ENCODE measurements at places on chromosomes 4 and X.

DNA sequence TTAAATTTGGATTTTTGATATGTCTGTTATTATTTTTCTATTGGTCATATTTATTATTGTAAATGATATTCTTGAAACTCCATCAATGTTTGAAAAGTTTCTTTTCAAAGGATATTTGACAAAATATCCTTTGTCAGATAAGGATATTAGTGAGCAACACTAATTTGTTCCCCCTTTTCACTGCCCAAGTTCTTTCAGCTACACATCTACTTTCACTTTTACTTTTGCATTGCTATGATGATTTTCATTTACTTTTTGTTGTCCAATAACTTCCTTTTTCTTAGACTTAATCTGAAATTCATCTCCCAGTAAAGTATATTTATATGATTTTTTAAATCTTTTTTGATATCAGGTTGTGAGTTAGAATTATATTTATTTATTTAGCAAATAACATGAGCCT, 542.3 kb upstream of the ADGRL3 start:
- DNase-seq, result no peak

DNA sequence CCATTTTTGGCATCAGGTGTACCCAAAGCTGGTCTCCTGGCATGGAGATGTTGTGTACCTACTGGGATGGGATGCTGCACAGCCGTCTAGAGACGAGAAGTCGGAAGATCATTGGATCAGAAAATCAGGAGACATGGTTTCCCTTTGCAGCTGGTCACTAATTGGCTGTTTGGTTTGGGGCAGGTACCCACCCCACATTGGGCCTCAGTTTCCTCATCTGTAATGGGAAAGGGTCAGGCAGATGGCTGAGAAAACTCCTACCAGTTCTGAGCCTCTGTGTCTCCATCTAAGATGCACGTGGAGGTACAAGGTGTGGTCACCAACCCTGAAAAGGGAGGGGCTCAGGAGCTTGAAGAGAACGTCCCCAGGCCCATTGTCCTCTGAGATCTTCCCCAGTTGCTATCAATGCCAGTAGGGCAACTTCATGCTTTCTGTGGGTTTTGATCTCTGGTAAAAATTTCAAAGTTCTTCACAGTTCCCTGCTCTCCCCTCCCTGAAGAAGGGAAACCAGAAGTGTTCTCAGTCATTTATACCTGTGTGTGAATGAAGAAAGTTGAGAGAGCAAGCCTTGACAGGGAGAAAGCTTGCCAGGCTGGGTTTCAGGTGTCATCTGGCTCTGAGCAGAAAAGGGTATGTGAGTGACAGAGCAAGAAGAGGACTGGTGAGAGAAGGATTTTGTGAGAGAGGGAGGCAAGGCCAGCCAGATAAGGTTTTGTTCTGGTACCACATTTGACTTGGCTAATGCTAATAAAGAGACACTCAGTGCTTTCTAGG, 15.1 kb downstream of the TSC22D3 start:
- DNase-seq, result no peak

DNA sequence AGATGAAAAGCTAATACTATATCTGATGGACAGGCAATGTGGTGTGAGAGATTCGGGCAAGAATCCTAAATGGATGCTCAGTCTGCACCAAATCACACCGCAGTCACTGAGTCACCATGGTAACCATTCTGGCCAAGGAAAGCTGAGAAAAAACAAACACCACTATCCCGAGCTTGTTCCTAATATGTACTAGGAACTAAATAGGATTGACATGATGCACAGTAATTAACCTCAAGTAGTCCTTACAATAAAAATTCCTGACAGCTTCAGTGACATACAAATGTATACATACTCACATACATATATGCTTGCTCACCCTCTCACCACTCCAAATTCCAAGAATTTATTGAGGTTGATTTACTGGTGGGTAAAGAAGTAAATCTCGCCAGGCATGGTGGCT, 1.1 kb upstream of the RAB40A start:
- DNase-seq, result peak; percentile 89

GRCh38 chr4:8916351-8916885, 44.8 kb upstream of the HMX1 start:
- DNase-seq, result no peak

DNA sequence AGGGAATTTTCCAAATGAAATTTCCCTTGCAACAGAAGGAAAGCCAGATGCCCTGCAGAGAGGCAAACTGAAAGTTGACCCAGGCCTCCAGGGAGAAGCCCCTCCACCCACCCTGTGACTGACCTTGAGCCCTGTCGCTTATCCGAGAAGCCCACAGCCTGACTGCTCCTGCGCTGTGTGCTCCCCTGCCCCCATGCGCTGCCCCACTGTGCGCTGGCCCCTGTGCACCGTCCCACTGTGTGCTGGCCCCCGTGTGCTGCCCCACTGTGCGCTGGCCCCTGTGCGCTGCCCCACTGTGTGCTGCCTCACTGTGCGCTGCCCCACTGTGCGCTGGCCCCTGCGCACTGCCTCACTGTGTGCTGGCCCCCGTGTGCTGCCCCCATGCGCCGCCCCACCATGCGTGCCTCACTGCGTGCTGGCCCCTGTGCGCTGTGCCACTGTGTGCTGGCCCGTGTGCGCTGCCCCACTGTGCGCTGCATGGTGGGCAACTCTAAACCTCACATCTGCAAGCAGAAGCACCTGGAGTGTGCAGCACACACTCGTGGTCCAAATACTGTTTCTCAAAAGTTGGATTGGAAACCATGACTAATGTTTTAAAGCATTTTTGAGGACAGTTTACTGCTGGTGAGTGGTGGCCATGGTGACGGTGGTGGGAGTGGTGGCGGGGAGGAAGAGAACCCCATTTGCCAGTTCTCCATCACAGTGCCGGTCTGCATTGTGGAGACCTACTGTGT, 8.3 kb upstream of the GRPEL1 start:
- peak; percentile 21 for DNase-seq

DNA sequence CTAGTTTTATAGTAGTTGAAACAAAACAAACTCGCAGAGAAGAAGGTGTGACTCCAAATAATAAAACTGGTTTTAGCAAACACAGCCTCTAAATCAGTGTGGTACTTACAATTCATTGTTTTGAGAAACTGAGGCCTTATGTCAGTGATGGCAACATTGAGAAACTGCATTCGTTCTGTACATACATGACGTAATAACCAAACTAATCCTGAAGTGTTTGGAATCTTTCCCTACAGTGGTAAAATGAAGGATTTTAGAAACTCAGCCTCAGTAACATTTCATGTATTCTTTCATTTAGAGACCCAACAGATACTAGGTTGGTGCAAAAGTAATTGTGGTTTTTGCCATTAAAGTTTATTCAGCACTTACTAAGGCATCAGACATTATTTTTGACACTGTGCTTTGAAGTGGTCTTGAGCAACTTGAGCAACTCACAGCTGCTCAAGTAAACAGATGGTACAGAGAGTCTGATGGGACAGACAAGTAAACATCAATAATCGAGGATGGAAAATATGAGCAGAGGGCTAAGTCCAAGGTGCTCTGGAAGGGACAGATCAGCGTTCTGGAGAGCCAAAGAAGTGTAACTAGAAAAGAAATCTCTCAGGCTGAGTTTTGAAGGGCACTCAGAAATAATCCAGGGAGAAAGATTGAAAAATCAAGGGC, 390.8 kb upstream of the BOD1L1 start:
- DNase-seq, result no peak

- peak; percentile 1 for DNase-seq
Observed at GRCh38 chr4:130329036-130329435, 1233.1 kb downstream of the C4orf33 start.

DNA sequence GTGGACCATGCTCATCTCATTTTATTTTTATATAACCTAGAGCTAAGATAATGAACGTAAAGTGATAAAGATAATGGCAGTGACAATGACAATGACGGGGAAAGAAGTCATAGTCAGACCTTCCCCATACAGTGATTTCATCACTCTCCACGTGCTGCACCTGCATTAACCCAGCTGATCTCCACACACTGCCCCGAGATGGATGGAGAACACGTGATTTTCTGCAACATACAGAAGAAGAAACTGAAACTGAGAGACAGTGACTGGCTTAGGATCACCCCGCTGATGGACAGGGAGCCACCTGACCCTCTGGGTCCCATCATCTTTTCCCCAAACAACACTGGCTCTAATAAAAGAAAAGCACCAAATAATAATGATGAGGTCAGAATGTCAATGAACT, 22.0 kb downstream of the EVC2 start:
- no peak for DNase-seq

GRCh38 chrX:130625386-130625785, 223.6 kb downstream of the RBMX2 start:
- no peak for DNase-seq

- peak; percentile 8 for DNase-seq
Observed at GRCh38 chrX:11329021-11329420, 35.8 kb downstream of the AMELX start.

DNA sequence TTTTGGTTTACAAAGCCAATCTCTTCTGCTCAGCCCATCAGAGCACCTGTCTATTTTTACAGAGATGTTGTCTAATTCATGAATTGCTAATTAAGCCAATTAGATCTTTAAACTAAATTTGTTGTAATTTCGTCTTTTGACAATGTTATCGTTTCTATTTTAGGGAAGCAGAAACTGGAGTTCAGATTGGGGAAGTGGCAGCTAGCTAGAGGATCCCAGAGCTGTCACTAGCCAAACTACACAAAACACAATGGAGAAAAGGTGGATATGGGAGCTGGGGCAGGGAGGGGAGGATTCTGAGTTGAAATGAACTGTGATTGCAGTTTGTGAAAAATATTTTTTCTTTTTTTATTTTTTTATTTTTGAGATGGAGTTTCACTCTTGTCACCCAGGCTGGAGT, 35.8 kb downstream of the CASP3 start:
- no peak for DNase-seq

DNA sequence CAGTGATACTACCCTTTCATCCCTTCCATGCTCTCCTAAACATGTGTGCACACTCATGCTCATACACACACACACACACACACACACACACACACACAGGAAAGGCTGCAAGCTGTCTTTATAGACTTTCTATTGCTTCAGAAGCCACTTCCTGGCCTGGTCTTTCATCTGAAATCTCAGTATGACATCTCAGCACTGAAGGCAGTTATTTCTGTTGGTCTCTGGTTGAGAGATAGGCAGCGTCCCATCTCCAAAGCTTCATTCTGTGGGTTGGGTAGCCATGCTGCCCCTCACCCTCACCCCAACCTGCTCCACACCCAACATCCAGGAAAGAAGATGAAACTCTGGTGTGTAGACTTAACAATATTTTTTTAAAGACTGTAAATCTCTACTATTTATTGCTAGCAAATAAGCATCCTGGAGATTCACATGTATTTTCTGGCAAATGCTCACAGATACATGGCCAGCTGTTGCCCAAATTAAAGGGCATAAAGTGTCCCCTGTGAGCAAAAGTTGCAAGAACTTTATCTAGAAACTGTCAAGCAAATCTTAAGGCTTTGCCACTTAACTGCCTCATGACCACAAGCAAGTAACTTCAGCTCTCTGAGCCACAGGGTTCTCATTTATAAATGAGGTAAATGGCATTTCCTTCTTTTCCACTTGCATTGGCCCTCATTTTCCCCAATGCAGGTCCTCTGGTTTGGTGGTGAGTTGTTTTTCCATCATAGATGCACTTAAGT, 189.8 kb upstream of the AFF2 start:
- DNase-seq, result no peak

- no peak for DNase-seq
Observed at GRCh38 chr4:79575709-79576428, 167.8 kb upstream of the GK2 start.

DNA sequence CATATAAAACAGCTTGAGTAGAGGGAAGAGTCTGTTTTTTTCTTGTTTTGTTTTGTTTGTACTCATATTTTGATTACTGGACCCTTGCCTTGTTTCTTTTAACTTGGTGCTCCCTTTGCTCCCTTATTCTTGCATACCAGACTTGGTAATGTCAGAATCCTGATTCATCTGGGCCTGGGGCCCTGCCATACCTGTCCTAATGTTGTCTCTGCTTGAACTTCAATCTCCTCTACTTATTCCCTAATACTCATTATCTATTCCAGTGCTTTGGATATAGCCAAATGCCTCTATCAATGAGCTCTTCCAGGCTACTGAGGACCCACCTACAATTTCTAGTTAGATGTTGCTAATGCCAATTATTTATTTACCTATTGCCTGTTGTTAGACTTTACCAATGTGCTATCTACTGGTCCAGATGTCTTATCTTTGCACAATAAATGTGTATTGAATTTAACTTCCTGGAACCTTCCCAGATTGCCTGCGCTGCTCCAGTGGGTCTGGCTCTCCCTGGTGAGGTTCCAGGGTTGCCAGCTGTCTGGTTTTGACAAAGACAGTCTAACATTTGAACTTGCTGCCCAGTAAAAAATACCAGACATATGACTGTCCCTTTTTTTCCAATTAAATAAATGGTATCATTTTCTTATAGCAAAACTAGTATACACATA, 64.4 kb upstream of the ACSL4 start:
- no peak for DNase-seq

- DNase-seq, result peak; percentile 79
Observed at GRCh38 chrX:16743604-16744325, 24.4 kb downstream of the SYAP1 start.

DNA sequence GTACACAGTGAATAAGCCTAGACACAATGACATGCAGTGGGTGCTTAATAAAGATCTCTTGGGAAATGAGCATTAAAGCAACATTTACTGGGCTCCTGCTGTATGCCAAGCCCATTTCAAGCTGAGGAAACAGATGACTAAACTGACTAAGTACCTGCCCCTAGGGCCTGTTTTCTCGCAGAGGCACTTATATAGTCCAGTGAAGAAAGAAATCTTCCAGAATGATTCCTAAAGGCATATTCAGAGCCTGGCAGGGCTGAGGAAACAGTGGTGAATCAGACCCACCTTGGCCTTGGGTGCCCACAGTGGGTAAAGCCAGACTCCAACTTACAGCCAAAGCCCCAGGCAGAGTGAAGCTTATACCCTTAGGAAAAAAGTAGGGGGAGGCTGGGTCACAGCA, 22.0 kb upstream of the S100P start:
- DNase-seq, result no peak

DNA sequence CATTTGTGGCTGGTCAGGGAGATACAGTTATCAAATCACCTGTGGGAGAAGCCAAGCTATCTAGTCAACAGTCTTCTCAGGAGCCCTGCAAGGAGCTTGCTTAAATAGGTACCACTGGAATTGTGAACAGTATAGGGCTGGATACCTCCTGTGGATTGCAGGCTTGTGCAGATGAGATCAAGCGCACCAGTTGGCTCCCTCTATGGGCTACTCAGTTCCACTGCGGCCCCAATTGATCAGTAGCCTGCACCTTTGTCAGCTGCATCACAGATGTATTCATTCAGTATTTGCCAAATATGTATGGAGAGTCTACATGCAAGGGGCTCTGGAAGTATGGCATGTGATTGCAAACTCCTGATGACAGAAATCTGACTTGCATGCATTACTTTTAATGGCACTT, 28.6 kb downstream of the TEX13A start:
- no peak for DNase-seq
